ENCODE measurements at places on chromosomes 3 and 15. TPM values are rescaled to one million over a fixed set of nuclear protein-coding genes. Genes with fewer than 3 reads are reported as not detected.
A peak's percentile ranks its signal among the peaks of the same experiment; 100 is the strongest.

The POTEB3 gene
- not detected for total RNA-seq

The TKT gene
- 1,229 TPM for total RNA-seq

The C15orf40 gene
- total RNA-seq, result 7.3 TPM

The ITGA11 gene
- total RNA-seq, result 0.03 TPM

The CCR9 gene
- not detected for total RNA-seq

The FRMD5 gene
- 10.1 TPM for total RNA-seq

The VGLL3 gene
- 7.3 TPM for total RNA-seq

The GAP43 gene
- total RNA-seq, result 22.7 TPM

The ROPN1B gene
- not detected for total RNA-seq

The USF3 gene
- 22.0 TPM for total RNA-seq

The SOX2 gene
- 228 TPM for total RNA-seq

The RASGRP1 gene
- total RNA-seq, result 1.2 TPM

DNA sequence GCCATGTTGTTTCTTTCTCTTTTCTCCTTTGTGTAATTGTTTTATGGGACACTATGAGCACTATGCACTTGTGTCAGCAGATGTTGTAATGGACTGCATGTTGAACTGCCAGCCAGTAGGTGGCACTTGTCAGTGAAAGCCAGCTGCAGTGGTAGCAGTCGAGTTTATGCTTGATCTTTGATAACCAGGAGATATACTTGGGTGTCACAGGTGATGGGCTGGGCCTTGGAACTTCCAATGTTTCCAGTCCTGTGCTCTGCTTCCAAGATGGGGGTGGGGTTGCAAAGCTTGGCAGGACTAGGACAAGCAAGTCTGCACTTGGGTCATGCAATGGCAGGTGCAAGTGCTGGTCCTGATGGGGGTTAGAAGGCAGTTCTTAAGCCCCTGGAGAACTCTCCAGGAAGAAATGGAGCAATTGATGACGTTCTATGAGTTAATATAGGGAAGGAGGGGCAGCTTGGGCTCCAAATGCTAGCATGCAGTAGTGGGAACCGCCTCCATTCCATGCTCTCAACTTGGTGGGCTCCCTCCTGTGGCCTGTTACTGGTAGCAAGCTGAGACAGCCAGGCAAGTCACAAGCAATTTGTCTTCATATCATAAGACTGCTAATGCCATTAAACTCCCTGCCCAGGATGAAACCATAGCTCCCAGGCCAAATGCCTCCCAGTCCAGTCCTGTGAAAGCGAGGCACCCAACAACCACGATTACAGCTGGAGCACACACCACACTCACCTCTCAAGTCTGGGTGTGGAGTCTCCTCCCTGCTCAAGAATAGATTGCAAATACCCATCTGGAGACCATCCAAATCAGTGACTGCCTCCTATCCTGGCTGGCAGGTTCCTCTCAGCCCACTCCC, 287.2 kb downstream of the CGGBP1 start:
- peak; percentile 62 for DNase-seq

- DNase-seq, result no peak
Measured at GRCh38 chr15:64100958-64101357, 5.2 kb downstream of the SNX1 start.

DNA sequence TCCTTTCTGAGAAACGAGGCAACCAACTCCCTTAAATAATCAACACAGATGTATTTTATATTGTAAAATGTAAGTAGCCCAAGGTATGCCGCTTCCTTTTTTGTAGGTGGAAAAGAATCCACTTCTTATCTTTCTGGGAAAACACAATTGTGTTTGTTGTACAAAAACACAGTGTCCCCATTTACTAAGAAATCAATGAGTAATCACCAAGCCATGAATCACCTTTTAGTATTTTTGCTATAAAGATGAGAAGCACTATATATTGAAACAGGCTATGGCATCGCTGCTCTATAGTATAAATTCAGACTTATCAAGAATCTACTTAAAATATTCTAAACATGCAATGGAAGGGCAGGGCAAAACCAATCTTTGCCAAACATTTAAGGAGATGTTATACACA, 104.0 kb downstream of the TNIK start:
- DNase-seq, result no peak

GRCh38 chr3:162072656-162073164, 576.1 kb downstream of the OTOL1 start:
- no peak for DNase-seq

DNA sequence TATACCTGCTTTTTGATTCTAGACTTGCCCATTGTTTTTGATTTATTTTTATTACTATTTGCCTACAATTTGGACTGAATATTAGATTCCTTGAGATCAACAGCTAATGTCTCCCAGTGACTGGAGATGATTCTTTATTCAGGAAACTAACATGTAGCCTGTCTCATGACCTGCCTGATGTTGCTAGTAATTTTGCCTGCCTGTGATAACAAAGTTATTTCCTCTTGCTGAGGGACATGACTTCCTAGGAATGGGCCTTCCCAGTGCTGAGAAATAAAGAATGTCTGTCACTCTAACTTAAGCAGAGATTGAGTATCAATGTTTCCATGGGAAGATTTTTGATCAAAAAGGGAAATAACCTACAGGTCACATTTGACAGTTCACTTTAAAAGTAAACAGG, 13.4 kb upstream of the NPHP3 start:
- no peak for DNase-seq

DNA sequence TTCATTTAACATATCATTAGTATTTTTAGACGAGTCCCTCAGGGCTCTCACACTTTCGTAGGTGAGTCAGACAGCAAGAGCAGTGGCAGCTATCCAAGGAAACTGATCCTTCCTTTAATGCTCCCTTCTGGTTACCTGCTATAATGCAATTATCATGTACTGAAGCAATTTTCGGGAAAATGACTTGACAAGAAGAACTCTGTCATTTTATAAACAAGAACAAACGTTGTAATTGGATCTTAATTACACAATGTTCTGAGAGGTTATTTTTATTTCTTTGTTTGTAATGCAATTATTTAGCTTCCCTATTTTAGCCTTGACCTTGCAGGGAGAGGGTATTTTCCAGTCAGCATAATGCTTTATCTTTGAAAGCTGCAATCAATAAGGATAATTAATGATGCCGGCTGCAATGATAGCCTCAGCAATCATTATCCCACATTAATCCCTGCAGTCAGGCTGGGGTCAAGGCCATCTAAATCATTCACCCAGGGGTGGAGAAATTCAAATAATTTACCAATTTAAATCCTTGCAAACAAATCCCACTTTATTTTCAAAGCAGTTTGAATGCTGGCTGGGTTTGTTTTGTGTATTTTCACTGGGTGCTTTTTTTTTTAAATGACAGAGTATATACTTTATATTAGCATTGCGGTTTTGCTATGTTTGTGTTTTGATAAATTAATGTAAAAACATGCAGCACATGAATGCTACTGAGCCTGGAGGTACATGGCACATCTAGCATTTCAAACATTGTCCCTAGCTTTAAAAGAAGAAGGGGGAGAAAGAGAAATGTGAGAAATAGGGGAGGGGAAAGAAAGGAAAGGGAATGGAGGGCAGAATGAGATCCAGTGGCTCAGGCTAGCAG, 249.9 kb downstream of the SHOX2 start:
- DNase-seq, result no peak

DNA sequence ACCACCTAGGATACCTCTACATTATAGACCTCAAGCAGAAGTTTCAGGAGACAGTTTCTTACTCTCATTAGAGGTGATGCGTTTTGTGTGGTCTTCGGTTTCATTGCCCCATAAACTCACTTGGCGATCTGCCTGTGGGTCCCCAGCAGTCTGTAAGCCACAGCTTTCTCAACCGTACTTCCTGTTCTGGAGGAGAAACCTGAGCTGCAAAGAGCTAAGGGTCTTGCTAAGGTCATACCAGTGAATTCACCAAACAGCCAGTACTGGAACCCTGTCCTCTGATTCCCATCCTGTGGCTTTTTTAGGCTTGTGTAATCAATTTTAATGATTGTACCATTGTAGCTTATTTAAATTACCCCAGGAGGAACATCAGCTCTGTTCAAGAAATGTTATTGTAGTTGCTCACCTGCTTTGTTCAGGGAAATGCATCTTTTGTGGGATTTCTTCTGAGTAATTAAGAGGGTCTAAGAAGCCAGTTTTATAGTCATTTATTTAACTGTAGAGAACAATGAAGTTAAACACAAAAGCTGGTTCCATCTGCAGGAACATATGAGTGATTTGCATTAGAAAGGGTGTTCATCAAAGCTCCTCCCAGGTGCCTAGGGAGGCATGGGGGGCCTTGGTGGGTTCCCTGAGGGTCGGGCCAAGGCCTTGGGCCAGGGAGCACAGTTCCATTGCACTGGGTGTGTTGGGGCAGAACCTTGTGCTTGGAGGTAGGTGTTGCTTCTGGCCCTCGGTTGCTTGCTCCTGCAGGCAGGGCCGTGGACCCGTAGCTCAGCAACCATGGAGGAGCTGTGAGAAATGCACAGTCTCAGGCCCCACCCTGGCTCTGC, 69.6 kb downstream of the APBA2 start:
- DNase-seq, result no peak

DNA sequence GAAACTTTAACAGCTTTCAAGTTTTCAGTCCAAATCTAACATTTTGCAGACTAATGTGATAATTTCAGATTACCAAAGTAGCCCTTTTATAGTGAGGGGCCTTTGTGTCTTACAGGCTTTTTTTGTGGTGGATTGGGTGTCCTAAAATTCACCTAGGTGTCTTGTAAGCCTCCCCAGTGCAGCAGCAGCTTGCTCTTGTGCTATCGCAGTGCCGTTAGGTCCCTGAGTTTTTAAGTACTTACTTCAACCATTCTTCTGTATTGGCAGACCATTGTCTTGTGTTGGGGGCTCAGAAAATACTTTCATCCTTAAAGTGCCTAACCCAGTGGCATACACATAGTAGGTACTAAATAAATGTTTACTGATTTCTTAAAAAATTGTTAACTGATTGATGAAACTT, 2.1 kb downstream of the PDE8A start:
- DNase-seq, result no peak

DNA sequence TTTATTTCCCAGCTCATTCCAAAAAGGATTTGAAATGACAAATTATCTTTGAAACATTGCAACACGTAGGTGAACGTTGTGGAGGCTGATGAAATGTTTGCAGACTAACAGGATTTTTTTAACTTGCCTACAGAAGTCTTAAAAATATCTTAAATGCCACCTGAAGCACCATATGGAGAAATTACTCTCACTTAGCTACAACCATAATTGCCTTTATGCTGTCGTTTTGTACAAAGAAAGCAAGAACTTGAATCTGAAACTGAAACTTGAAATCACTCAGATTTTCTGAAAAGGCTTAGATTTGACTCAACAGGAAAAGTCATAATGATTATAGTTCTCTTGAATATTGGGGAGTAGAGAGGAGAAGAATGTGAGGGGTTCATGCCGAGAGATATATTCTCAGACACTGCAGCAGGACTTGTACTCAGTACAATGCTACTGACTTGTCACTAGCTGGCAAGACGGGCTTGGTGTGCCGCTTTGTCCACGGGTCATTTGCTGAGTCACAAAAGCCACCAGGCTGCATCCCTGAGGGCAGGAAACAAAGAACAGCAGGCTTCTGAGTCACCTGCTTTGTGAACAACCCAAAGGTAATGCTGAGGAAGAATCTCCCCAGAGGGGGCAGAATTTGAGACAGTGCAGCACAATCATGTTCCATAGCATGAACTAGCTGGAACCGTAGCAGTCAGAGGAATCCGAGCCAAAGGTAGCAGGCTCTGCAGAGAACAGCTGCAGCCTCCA, 7.1 kb upstream of the FMN1 start:
- DNase-seq, result peak; percentile 77

- no peak for DNase-seq
Measured at GRCh38 chr3:141389703-141390102, 21.4 kb downstream of the ZBTB38 start.

DNA sequence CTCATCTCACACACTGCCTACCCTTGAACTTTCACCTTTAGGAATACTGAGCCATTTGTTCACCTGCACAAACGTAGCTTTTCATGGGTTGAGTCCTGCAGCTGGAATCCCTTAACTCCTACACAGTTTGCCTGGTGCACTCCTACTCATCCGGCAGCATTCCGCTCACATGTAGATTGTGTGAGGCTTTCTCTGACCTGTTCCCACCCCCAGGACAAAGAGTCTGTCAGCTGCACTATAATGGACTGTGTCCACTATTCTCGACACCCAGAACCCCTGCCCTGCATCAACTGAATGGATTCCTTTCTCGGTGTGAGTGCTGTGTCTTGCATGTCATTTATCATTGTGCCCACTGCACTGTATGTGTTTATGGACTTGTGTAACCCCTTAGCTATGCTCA, 54.9 kb downstream of the EPHB3 start:
- no peak for DNase-seq

GRCh38 chr3:125213364-125213755, 812 bp upstream of the SLC12A8 start:
- DNase-seq, result no peak

- DNase-seq, result peak; percentile 81
Measured at GRCh38 chr3:173553635-173554280, 156.2 kb downstream of the NLGN1 start.

DNA sequence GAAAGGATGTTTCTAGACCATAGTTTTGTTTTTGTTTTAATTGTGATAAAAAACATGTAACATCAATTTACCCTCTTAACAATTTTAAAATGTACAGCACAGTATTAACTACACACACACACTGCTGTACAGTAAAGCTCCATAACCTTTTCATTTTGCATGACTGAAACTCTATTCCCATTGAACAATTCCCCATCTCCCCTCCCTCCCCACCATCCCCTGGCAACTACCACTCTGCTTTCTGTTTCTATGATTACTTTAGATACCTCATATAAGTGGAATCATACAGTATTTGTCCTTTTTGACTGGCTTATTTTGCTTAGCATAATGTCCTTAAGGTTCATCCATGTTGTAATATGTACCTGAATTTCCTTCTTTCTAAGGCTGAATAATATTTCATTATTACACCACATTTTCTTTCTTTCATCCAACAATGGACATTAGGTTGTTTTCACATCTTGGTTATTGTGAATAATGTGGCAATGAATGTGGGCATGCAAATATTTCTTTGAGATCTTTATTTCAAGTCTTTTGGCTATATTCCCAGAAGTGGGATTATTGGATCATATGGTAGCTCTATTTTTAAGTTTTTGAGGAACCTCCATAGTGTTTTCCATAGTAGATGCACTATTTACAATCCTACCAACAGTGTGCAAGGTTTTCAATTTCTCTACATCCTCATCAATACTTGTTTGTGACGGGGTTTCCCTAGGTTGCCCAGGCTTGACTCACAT, 10.7 kb downstream of the CHST14 start:
- no peak for DNase-seq

GRCh38 chr3:12588039-12589009, 31.4 kb downstream of the MKRN2 start:
- DNase-seq, result no peak

DNA sequence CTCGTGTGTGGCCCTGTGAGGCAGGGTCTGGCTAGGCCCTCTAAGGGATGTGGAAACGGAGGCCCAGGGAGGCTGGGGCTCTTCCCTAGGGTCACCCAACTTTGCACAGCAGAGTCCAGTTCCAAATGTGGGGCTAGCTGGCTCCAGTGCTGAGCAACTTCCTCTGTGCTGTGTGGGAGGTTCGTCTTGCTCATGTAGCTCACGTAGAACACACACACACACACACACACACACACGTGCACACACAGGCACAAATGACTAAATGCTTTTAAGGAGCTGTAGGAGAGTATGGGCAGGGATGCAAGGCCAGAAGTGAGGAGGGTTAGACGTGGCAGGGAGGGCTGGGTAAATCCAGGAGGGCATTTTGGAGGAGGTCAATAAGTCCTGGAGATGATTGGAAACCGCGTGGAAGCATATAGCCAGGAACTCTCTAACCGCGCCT, 213.8 kb downstream of the RPLP1 start:
- DNase-seq, result no peak

All from GM23338 (cell line).